ENCODE measurements at places on chromosomes 1 and 21.

DNA sequence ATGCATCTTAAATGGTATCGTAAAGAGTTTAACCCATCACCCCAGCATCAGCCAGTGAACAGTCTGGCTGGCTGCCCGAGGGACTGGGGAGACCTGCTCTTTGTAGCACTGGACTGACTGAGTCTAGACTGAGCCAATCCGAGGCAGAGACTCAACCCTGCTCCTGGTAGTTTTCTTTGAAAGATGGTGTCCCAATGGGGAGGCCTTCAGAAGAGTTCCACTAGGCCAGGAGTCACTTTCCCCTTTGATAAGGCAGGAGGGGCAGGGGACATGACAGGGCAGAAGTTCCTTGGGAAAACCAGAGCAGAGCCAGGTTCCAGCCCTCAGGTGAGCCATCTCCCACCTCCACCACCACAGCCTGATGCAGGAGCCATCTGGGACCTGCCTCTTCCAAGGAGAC, 203.5 kb downstream of the CAMTA1 start:
- DNase-seq: no peak

DNA sequence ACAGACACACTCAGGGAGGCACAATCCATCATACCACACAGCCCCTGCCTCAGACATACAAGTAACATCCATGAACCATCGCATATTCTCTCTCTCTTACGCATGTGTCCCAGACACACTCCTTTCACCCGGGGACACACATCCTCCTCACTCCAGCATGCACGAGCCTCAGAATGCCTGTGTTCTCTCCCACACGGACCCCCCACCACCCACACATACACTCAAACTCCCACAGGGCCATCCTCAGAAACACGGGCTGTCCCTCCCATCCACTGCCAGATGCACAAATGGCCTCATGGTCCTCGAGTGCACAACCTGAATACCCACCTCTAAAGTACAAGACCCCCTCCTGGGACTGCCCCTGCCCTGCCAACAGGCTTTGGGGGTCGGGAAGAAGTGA, 2.2 kb upstream of the C1QC start:
- no peak for DNase-seq

DNA sequence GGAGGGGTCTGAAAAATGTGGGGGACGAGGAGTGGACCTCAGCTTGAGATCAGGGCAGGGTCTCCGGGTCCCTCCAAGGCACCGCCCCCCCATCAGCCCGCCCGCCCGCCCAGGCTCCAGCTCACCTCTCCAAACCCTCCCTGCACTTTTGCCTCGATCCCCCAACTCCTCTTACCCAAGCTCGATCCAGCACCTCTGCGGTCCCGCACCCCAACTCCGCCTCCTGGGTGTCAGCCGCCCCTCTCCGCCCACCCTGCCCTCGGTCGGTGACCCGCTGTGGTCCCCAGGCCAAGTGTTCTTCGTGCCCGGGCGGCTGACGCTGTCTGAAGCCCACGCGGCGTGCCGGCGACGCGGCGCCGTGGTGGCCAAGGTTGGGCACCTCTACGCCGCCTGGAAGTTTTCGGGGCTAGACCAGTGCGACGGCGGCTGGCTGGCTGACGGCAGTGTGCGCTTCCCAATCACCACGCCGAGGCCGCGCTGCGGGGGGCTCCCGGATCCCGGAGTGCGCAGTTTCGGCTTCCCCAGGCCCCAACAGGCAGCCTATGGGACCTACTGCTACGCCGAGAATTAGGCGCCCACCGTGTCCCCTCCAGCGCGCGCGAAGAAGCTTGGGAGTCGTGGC, 5.7 kb downstream of the HAPLN2 start:
- no peak for DNase-seq

DNA sequence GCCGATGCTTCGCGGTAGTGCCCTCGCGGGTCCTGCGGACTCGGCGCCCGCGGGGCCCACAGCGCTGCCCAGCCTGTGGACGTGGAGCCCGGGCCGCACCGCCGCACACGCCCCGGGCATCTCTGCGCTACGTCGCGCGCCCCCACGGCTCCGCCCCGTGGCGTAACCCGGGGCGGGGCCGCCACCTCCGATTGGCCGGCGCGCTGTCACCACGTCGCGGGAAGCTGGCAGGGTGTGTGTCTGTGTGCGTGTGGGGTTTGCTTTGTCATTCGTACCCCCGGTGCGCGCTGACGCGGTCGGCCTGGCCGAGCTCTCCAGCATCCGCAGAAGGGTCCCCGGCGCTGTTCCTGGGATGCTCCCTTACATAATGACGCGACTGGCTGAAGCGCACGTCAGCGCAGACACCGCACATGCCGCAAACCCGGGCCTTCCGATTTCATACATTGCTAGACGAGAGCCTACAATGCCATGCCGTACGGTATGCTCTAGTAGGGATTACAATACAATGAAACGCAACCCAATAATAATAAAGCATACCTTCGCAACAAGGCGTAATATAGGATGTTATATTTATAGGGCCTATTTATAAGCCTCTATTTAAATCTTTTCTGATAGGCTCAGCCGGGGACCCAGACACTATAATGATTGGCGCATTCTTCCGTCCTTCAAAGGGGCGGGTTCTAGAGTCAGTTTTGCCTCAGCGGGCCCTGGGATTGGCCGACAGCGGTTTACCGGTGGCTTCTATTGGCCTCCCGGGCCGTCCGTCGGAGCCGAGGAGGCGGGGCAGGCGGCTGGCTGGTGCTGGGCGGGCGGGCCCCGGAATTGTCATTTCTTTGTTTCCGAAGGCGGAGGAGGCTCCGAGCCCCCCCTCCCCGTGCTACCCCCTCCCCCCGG, at the start of gene MACO1:
Gene MACO1, plus strand, starts transcription at position 825 of the 894 bp plus-strand sequence. CDS start 202 bp downstream, outside the sequence.
- peak; percentile 97 for DNase-seq

Data from left lung (tissue), 14 donors.